AG04449 (cell line): ENCODE measurements at places on chromosomes 6 and 20.

DNA sequence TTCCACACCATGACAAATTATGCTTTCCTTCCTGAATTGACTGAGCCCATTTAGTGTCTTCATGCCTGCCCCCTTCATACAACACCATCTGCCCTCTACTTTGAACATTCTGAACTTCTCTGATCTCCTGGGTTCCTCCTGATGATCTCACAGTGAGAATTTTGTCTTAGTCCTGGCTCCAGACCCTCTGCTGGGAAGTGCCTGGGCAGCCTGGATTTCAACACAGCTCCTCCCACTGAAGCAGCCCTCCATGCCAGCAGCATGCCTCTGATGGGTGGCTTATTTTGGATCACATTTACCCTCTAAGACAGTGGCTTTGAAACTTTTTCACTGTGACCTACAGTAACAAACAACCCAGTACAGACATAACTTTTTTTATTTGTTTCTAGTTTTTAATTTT is 41.5 kb downstream of the DSE start:
- no peak for DNase-seq

GRCh38 chr20:12936524-12936923 is 72.2 kb upstream of the SPTLC3 start:
- DNase-seq = no peak

DNA sequence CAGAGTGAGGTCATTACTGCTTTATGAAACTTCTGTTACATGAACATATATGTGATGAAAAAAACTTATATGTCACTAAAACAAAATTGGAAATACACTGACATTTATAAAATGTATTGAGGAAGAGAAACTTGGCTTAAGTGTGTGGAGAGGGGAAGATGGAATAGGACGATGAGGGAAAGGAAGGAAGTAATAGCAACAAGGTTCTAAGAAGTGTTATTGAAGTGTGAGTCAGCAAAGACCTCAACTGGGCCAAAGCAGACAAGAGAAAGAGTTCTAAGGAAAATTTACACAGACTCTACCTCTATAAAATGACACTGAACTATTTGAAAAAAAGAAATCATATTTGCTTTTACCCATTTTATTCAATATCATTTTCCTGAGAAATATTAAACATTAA is 38.3 kb downstream of the SNX3 start:
- DNase-seq = no peak

DNA sequence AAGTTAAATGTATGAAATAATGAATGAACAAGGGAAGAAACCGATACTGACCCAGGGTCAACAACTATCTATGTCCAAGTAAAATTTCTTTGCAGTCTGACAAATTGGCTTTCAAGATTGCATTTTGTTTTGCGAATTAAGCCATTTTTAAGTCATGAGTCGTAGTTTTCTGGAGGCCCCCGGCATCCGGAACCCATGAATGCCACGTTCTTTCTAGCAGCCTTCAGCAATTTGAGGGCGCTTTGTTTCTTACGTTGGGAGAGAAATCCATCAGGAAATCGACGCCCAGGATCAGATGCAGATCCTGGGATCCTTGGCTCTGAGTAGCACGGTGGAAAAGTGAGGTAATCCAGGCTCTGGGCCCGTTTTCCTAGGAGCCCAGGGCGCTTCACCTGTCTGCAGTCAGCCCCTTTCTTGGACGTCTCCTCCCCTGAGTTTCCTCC is 309 bp upstream of the ABRACL start:
- no peak for DNase-seq

DNA sequence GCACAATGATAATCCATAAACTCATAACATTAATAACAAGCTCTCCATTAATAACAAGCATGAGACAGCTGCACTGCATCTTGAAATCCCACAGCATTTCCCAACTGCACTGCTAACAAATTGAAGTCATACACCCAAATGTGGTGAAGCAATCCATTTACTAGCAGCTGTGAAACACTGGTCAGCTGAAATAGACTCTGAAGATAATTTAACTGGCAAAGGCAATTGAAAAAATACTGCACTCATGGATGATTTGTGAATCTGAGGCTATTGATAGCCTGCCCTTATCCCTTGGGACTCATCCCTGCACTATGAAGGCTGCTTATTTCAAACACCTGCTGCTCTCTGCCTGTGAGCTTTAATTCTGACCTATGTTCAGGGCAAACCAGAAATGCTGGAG is 49.1 kb upstream of the PLCB1 start:
- DNase-seq = no peak

DNA sequence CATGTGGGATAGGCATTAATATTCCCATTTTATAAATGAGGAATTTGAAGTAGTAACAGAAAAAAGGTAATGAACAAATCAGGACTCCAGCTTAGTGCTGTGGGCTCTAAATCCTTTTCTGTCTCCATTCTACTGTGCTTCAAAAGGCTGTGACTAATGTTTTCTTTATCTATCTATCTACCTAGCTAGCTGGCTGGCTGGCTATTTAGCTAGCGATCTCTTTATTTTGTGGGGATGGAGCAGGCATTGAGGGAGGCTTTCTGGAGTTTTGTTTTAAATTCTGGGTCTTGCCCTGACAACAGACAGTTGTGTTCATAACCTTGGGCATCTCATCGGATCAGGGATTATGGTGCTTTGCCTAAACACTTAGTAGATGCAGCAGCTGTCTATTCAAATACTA is 139.2 kb downstream of the SOX4 start:
- no peak for DNase-seq

DNA sequence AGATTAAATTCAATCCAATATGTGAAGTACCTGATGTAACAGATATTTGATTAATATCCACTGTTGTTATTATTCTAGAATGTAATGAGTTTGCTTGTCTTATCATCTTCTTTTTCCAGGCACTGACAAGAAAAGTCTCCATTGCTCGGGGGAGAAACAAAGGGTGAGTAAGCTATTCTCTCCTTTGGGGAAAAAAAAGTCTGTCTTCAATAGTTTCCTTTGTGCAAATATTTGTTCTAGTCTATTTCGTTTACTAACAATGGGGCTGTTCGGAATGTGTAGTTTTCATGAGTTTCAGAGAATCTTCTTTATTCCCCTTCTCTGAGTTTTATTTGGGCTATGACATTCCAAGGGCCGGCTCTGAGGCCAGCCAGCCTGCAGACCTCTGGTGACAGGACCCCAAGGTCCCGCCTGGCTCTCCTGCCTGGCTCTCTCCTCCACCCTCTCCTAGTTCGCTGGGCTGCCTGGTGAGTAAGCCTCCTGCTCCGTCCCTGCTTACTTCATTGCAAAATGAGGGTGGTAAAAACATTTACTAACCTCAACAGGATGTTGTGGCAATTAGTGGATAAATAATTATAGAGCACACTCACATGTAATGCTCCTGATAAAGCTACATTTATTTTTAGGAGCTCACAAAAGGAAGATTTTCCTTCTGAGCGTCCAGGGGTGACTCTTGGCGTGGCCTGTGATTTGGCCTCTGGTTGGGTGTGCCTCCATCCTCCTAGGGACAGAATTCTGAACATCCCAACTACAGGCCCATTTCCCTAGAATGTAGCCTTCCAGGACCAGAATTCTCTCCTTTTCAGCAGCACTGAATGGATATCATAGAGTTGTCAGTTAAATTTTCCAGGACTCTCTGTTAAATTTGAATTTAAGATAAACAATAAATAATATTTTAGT is 43.1 kb upstream of the SNX9 start:
- DNase-seq = no peak

DNA sequence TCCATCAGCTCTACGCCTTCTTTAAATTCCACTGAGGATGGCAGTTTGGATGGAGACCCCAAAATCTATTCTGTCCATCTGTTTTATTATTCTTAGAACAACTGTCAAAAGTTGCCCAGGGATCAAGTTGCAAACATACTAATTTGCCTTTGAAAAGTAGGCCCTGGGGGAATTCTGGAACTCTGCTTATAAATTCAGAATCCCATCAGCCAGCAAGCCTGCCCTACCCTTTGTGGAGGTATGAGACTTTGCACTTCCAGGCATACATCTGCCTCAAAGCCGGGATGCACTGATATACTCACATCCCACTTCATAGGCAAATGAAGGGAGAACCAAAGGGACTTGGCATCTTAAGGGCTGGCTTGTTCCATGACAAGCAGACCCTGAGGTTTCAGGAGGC is 93.6 kb downstream of the INSM1 start:
- DNase-seq = no peak

DNA sequence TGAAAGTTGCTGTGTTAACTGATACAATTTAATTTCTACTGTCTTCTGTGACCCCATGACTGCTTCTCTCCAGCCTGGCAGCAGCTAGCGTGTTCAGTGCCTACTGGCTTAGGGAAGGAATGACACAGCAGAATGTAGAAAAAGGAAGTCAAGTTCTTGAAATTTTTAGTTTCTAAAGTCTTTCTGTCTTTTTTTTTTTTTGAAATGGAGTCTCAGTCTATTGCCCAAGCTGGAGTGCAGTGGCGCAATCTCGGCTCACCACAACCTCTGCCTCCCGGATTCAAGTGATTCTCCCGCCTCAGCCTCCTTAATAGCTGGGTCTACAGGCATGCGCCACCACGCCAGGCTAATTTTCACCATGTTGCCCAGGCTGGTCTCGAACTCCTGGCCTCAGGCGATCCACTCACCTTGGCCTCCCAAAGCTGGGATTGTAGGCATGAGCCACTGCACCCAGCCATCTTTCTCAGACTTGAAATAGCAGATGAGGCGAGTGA is 39.3 kb downstream of the PCNA start:
- DNase-seq = no peak

DNA sequence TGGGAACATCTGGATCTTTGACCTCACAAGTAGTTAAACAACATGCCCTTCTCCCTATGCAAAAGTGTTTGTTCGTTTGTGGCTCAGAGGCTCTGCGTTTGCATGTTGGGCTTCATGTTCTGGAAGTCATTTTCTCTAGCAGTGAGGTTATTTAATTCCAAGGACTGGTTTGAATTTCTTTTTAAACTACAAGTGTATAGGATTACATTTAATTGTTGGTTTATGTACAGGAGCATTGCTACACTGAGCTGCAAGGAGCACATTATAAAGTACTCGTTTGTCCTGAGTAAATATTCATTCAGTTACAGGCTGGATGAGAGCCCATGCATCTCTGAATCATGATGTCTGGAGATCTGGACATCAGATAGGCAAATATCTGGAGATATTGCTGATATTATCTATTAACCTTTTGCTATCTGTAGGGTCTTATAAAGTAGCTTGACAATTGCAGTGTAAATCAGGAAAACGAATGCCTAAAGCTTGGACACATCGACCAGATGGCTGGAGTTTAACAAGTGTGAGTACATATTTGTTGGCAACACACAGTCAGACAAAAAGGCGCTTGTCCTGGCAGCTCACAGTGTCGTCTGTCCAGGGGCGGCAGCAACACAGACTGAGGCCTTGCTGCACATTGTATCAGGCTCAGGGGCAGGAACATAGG is 84.6 kb downstream of the PDE7B start:
- no peak for DNase-seq

DNA sequence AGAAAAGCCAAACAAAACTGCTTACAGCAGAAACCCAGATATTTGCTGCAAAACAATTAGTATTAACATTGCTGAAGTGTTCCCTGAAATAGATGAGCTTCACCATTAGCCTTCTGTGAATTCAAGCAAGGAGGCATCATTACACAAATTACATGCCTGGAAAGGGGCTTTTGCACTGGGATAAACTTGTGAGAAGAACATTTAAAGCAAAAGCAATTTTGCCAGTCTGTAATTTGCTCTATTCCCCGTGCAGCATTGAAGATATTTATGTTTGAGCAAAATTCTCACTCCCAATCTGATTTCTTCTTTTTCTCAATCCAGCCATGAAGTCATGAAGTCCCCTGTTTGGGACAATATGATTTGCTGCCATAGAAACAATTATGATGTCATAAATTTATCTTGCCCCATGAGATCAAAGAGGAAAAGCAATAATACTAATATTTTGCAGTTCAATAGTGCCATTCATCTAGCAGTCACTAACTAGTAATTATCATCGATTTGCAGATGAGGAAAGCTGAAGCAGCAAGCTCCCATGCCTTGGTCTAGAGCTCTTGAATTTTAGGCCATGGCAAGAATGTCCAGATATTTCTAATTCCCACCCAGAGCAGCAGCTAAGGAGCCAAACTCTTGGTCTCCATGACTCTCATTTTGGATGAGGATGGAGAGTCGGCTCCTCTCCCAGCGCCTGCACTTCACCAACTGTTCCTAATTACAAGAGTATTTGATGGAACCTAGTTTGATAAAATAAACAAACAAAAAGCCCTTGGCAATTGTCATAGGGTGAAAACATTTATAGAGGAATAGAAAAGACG is 49.5 kb upstream of the CCN6 start:
- no peak for DNase-seq

DNA sequence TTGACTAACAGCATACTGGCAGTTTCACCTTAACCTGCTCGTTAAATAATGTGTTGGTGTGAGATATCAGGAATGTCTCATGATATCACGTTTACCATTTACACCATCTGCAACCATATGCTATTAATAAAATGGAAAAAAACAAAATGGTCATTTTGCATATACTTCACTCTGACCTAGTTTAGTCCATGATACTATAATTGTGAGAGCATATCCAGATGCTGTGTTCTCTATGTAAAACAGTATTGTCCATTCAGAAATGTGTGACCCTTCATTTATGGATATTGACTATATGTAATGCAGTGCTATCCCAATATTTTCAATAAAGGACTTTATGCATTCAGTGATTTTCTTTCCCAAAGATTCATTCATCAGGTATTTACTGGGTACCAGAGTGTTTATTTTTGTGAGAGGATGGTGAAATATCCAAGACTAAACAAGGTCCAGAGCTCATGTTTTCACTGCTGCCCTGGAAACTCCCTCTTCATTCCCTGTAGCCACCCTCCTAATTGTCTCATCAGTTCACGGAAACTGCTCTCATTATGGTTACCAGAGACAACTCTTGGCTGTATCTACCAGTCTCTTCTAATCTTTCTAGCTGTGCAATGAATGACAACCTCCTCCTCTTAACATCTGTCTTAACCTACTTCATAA is 25.7 kb upstream of the HINT3 start:
- no peak for DNase-seq

DNA sequence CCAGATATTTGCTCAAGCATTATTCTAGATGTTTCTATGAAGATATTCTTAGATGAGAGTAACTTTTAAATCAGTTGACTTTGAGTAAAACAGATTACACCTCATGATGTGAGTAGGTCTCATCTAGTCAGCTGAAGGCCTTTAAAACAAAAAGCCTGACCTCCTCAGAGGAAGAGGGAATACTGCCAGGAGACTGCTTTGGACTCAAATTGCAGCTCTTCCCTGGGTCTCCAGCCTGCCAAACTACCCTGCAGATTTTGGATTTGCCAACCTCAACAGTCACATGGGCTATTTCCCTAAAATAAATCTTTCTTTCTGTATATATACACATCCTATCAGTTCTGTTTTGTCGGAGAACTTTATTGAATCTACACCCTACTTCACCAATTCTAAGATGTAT is 182.5 kb upstream of the TENT5A start:
- no peak for DNase-seq

GRCh38 chr20:40893610-40894236 is 134.9 kb upstream of the TOP1 start:
- no peak for DNase-seq
